Stimulated activated CD4-positive, alpha-beta T cell treated with anti-CD3 and anti-CD28 coated beads, Interleukin-12 subunit alpha, Interleukin-12 subunit beta, amount 100 ng/mL, for 4 hours (primary cell): ENCODE measurements at places on chromosomes 1 and 21.

DNA sequence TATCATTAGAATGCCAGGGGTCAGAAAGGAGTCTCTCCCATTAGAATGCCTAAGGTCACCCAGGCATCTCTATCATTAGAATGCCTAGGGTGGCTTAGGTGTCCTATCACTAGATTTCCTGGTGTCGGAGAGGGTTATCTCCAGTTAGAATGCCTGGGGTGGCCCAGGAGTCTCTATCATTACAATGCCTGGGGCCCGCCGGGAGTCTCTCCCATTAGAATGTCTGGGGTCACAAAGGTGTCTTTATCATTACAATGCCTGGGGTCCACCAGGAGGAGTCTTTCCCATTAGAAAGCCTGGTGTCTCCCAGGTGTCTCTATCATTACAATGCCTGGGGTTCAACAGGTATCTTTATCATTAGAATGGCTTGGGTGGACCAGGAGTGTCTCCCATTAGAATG lies 56.2 kb downstream of the RNF187 start:
- no peak for DNase-seq

- DNase-seq = no peak
These were observed 57.6 kb downstream of the CD34 start for GRCh38 chr1:207853372-207853757.

- no peak for DNase-seq
These were observed at the start of gene GJB3 for GRCh38 chr1:34781071-34781843. Gene GJB3, plus strand, starts transcription at chr1:34781214. Its CDS starts 3,549 bp downstream, at chr1:34784763.

DNA sequence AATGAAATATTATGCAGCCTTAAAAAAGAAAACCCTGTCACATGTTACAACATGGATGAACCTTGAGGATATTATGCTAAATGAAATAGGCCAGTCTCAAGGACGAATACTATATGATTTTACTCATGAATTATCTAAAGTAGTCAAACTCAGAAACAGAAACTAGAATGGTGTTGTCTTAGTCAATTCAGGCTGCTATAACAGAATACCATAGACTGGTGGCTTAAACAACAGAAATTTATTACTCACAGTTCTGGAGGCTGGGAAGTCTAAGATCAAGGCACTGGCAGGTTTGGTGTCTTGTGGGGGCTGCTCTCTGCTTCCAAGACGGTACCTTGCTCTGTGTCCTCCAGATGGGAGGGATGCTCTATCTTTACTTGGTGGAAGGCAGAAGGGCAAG lies 113.8 kb upstream of the DNAH14 start:
- DNase-seq = no peak

DNA sequence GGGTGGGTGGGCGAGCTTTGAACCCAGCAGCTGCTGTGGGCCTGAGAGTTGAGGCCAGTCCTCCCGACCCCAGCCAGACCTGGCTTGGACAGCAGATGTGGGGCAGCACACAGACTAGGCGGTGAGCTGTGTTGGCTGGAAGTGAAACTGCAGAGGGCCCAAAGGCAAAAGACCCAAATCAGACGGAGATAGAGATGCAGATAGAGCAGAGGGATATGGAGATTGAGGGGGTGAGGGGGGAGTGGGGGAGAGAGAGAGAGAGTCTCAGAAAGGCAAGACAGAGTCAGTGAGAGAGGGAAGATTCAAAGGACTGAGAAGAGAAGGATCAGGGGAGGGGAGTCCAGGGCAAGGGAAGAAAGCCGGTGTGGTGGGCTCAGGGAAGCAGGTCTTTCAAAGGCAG lies 17.0 kb upstream of the POU3F1 start:
- DNase-seq = no peak

DNA sequence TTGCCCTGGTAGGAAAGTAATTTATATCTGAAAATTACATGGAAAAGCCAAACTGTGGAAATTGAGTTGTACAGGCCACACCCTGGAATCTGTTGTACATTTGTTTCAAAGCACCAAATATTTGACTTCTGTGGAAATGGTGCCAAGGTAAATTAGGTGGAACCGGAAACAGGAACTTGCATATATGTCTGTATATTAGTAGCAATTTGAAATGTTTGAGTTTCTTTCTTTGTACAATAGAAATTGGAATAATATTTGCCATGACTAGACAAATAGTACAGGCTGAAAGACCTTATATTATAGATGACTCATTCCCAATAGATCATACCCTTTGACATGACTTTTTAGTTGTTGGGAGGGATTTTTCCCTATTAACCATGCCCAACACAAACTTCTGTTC lies 10.5 kb upstream of the TAF1A start:
- no peak for DNase-seq

GRCh38 chr1:32365445-32365844 lies 3.1 kb downstream of the TSSK3 start:
- DNase-seq = no peak

GRCh38 chr1:206685769-206686477 lies 1.2 kb downstream of the MAPKAPK2 start:
- no peak for DNase-seq

- DNase-seq = no peak
These were observed 7.8 kb downstream of the VASH2 start for GRCh38 chr1:212958175-212958574.

DNA sequence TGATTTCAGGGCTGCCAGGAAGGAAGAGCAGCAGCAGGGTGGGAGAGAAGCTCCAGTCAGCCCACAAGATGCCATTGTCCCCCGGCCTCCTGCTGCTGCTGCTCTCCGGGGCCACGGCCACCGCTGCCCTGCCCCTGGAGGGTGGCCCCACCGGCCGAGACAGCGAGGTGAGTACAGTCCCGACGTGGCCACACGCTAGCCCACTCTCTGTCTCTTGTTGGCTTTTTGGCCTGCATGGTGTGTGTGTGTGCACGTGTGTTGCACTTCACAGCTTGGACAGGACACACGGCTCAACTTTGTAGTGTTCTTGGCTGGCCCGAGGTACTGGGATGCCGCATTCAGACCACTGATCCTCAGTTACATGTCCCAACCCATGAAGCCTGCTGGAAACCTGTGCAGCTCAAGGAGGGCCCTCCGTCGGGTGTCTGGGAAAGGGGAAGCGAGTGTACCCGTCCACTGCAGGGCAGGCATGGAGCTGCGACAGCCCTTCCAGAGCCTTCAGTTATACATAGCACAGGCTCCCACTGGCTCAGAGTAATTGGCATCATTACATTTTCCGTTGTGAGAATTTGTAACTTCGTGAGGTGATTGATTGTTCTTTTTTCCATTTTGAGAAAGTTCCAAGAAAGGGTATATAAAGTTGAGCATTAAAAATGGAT lies 454 bp downstream of the CORT start:
- no peak for DNase-seq

GRCh38 chr1:177739780-177740179 lies 230.1 kb downstream of the SEC16B start:
- DNase-seq = no peak

- DNase-seq = no peak
These were observed 58.0 kb downstream of the LEPR start for GRCh38 chr1:65478379-65479026.

DNA sequence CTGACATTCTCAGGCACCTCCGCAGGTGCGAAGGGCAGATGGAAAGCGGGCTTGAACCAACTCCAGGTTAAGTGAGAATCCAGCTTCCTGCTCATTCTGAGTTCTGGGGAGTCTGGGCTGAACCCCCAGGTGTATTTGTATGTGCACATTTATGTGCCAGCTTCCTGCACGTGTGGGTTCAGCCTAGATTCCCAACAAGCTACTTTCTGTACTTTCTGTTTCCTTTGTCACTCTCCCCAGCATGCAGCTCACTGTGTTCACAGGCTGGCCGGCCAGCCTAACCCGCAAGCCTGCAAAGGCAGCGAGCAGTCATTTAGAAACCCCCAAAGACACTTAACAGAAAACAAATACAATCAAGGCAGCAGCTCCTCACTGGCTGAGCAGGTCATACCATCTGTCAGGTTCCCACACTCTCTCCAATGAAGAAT lies 1.3 kb upstream of the IL19 start:
- peak; percentile 36 for DNase-seq

- DNase-seq = no peak
These were observed 334.0 kb upstream of the PRMT6 start for GRCh38 chr1:106722466-106722865.

DNA sequence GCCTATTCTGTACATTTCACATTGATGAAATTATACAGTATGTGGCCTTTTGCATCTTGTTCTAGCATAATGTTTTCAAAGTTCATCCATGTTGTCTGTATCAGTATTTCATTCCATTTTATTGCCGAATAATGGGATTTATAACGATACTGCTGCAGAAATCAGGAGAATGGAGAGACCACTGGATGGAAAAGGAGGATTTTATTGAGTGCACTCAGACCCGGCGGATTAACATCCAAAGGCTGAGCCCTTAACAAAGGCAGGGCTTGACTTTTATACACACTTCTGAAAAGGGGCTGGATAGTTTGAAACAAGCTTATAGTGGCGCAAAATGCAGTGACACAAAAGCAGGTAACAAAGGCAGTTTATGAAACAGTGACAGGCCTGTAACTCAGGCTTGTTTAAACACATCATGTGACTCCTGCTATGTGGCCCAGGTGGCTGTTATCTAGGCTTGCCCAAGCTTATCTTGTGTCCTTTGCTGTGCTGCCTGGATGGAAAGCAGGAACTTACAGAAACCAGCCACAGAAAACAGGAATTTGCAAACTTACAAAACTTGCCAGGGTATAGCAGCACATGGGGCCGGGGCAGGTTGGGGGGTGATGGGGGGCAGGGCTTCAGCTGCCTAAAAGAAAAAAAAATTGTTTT lies 32.8 kb upstream of the KCNJ15 start:
- no peak for DNase-seq

GRCh38 chr1:151146412-151147131 lies at the start of gene SEMA6C:
Gene SEMA6C, minus strand, starts transcription at chr1:151146631. Its CDS starts 4,010 bp downstream, at chr1:151142621.
- DNase-seq = peak; percentile 84
